ENCODE measurements at places on chromosomes 12 and 14.

DNA sequence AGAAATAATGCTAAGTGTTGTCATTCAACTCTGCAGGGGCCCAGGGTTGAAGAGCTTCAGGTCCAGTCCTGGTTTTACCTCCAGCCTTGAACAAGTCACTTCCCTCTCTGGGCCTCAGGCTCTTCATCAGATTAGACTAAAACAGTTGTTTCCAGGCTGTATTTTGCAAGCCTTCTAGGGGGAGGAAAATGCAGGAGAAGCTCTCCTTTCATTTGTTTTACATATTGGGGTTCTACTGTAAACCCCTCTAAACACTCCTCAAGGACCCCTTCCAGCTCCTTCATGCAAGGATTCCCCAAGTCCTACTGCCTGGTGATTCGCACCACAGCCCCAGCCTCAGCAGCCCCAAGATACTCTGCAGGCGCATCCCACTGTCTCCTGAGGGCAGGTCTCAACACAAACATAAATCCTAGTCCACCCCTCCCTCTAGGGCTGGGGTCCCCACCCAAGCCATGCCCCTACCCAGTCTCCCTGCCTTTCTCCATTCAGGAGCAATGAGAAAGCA, 2.7 kb downstream of the SDR9C7 start:
- peak; percentile 18 for DNase-seq

DNA sequence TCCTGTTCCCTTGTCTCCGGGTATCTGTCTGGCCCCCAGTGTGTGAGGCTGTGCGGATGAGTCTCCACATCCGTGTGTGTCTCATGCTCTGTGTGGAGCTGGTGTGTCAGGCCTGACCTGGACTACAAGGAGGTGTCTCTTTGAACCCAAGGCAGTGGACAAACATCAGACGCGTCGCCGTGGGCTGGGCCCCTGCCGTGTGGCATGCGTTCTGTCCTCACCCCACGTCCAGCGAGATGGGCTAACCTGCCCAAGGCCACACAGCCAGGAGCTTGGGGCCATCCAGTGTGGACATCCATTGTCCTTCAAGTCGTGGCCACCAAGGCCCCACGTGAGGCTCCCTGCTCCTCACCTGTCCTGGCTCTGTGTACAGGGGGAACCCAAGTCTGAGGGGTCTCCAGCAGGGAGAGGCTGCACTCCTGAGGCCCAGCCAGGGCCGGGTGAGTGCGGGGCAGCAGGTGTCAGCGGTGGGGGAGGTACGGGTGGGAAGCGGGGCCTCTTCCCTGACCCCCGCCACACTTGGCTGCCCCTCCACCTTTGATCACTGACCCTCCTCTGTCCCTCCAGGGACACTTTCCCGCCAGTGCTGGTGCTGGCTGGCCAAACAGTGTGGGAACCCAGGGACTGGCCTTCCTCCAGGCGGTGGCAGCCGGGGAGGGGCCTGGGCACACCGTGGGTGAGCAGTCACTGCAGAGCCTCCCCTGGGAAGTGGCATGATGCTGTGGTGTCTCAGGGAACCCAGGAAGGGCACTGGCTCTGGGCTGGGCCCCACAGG, 48.5 kb downstream of the CYP46A1 start:
- DNase-seq = no peak

GRCh38 chr14:74503938-74504335, 10.4 kb downstream of the ISCA2 start:
- DNase-seq = no peak

DNA sequence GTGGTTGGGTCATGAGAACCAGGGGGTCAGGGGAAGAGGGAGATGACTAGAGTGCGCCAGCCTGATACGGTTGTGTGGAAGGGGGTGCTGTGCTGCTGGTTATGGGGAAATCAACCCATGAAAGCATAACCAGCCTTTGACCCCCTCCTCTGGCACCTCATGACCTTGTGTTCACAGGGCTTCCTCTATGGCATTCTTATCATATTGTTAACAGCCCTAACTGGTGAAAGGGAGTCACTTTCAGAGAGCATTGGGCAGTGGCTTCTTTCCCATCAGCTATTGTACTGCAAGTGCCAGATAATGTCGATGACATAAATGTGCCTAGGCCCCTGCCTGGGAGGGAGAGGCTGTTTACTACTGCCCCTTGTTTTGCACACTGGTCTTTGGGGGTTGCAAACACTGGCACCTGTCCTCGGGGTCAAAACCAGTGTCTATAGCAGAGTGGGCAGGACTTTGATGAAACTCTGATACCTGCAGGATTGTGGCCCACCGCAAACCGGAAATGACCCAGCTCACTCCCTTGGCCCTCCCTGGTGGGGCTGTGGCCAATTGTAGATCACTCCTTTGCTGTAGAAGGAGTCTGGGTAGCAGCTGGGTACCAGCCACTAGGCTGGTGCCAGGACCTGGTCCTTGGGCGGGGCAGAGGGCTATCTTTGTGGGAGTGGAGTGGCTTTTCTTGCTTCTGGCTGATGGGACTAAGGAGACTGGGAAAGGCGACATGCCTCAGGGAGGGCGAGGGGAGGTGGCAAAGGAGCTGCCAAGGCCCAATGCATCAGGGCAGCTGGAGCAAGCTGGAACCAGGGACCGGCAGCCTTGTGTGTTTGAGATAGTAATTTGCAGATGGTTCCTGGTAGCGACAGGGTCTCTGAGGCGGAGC, 634 bp upstream of the TMEM63C start:
- DNase-seq = no peak

- DNase-seq = no peak
Observed at GRCh38 chr14:93834699-93835371, 46.5 kb upstream of the PRIMA1 start.
